ENCODE measurements at places on chromosomes 5 and 9.

GRCh38 chr5:82320966-82321365 is 42.8 kb upstream of the RPS23 start:
- DNase-seq = no peak

DNA sequence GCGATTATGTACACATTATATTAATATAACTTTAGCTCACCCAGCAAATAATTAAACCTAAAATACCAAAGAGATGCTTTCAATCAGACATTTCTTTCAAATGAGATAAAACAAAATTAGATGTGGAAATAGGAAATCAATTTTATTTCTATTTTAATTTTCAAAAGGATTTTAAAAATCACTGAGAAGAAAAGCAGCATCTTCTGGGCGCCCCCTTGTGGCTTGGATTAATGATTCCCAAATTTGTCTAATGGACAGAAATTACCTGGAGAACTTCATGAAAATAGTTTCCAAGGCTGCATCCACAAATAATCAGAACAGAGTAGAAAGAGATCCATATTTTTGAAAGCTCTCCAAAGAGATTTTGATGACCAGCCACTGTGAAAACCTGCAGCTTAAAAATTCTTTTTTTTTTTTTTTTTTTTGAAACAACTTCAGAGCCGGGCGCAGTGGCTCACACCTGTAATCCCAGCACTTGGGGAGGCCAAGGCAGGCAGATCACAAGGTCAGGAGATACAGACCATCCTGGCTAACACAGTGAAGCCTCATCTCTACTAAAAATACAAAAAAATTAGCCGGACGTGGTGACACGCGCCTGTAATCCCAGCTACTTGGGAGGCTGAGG is 50.9 kb upstream of the CEMIP2 start:
- DNase-seq = no peak

- DNase-seq = no peak
These were observed 36.3 kb upstream of the BASP1 start for GRCh38 chr5:17180864-17181723.

- no peak for DNase-seq
These were observed 9.0 kb downstream of the MCCC2 start for GRCh38 chr5:71596169-71596568.

DNA sequence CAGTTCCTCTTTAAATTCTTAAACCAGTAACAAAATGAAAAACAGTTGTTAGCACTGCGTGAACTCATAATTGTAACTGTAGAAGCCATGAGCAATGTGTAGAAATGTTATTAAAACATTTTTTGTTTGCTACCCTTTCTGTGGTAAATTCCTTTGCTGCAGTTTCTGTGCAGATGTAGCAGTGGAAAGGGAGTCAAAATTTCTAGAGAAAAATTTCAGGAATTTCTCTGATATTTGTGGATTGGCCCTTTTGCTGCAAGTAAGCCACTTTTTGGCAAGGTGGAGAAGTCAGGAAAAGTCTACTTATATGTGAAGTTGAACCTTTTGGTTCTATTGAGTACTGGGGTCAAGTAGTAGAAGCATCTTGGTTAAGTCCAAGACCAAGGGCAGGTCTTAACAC is 10.1 kb downstream of the FBXL7 start:
- DNase-seq = no peak

GRCh38 chr5:128213340-128213739 is 129.8 kb downstream of the SLC12A2 start:
- no peak for DNase-seq
